GM04503 (cell line): ENCODE measurements at places on chromosomes 3 and 15.

- DNase-seq = no peak
These were observed 26.4 kb downstream of the ACAA1 start for GRCh38 chr3:38110314-38111050.

DNA sequence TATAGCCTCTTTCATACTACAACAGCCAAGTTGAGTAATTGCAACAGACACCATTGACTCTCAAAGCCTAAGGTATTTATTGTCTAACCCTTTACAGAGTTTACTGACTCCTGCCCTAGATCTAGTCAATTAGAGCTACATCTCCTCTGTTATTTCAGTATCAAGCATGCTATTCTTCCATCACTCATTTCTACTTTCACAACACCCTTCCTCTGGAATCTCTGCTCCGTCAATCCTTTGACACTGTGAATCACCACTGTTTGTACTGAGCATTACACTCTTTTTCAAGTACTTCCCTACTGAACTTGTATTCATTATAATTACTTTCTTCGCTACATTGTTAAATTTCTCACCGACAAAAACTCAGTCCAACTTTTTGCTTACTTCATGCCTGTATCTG lies 121.8 kb downstream of the ZNF609 start:
- DNase-seq = no peak

DNA sequence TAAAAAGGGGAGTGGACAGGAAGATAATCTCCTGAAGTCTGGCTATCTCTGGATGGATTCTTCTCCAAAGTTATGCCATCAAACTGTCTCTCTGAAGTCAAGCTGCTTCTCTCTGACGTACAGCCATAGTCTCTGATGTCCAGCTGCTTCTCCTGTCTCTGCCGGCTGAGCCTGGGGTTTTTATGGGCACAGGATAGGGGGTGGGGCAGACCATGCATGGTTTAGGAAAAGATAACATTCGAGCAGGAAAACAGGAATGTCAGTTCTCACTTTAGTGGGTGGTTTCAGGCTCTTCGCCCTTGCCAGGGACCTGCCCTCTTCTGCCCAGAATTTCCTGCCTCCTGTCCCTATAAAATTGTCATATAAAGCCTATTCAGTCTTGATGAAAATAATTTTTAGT lies 110.9 kb upstream of the ROBO1 start:
- DNase-seq = no peak

GRCh38 chr3:163561151-163561550 lies 1517.1 kb downstream of the SI start:
- no peak for DNase-seq

DNA sequence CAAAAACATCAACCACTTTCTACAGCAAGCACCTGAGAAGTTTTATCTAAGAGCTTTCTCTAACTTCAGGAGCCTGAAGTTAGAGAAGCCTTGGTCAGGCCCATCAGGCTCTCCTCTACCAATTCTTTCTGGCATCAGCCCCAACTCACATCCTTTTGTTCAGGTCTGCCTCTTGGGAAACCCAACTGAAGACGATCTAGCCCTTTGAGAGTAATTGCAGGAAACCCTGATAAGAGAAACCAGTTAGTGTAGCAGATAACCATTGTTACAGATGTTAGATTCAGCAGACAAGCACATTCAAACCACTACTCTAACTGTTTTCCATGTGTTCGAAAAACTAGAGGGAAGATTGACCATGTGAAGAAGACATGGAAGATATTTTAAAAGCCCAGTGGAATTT lies 27.0 kb upstream of the DYNC1LI1 start:
- DNase-seq = no peak

GRCh38 chr3:185207481-185207880 lies 46.4 kb downstream of the EHHADH start:
- no peak for DNase-seq

- no peak for DNase-seq
These were observed 232.5 kb upstream of the TBL1XR1 start for GRCh38 chr3:177429771-177430170.

GRCh38 chr3:58116985-58117384 lies 93.8 kb downstream of the DNASE1L3 start:
- no peak for DNase-seq

GRCh38 chr3:101825904-101826445 lies 23.3 kb upstream of the NFKBIZ start:
- no peak for DNase-seq

GRCh38 chr3:189688262-189688661 lies 57.1 kb downstream of the TP63 start:
- no peak for DNase-seq

DNA sequence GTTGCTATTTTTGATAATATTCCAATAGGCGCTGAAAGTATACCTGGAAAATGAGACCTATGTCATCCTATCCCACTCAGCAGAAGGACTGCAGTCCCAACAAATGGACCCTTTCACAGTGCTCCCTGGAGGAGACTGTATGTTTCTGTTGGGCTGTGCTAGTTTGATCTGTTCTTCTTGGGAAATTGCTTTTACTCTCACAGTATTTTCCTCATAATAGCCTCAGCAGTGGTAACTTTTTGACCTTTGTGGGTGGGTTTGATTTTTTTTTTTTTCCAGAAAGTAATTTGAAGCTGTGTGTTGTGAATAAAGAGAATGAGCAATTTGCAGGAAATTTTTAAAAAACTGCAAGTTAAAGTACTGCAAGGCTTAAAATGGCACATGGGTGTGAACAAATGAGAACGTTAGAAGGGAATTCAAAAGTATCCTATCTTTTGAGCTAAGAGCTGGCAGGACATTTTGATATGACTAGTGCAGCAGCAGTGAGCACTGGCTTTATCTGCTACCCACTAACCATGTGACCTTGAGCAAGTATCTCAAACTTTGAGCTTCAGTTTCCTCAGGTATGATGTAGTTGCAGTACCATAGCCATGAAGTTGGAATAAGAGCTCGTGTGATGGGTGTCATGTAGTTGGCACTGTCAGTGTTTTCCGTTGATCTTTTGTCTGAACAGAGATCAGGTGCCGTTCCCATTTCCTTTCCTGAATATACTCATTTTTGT lies 118.4 kb downstream of the ATG7 start:
- no peak for DNase-seq

DNA sequence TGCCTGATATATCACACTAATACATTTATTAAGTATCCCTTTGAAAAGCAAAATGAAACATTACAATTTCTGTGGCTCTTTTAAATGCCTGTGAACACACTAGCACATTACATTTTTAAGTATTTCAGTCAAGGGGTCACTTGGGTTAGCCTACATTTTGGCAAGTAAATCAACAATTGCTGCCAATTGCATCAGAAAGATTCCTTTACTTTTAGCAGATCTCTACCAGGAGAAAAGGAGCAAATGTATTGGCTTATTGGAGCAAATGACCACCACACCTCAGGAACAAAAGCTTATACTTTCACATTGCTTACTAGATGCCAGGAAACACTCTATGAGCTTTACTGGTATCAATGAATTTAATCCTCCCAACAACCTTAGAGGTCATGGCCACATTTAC lies 947.1 kb downstream of the FHIT start:
- peak; percentile 57 for DNase-seq

GRCh38 chr3:179373938-179374337 lies 26.4 kb downstream of the MFN1 start:
- DNase-seq = no peak
